ENCODE measurements at places on chromosomes 3 and 15.

GRCh38 chr3:72129501-72130094 is 344.6 kb upstream of the PROK2 start:
- DNase-seq, result no peak

GRCh38 chr3:67976663-67977062 is 322.3 kb upstream of the SUCLG2 start:
- no peak for DNase-seq

DNA sequence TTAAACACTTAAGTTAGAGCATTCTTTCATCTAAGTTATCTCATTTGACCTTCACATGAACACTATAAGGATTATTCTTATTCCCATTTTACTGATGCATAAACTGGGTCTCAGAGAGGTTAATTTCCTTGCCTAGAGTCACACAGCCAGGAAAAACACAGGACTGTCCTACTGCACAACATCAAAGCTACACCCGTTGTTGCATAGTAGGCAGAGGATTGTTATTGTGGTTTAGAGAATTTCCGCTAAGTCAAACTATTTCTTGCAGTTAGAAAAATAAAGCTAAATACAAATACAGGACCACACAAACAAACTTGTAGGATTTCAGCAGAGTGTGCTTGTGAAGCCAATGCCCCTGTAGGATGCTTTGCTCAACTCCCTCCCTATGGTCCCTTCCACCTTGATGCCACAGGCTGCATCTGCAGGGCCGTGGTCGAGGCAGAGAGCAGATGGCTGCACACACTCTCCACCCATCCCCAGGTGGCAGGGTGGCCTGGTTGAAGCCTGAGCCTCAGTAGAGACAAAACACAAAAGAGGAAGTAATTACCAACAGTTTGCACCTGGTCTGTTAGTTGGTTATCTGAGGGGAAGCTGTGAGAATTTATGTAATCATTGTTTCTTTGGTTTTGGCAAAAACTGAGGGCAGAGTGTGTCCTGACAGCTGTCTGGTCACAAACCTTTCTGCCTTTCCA is 41.1 kb upstream of the SKOR1 start:
- no peak for DNase-seq

- no peak for DNase-seq
Measured at GRCh38 chr3:4533489-4534443, 40.6 kb downstream of the ITPR1 start.

- no peak for DNase-seq
Measured at GRCh38 chr3:71611099-71611498, 27.6 kb upstream of the FOXP1 start.

DNA sequence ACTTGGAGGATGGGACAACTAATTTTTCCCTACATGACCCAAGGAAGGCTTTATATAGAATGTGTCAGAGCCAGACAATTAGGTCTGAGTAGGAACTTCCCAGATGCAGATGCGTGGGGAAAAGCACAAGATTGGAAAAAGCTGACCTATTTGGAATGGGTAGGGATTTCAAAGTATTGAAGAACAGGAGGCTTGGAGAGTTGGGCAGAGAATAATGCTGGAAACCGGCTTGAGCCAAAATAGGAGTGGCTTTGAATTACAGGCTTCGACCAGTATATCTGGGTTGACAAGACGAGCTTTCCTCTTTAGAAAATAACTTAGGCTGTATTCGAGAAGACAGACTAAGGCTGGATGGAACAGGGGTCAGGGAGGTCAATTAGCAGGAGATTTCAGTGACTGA is 181.1 kb downstream of the GBE1 start:
- DNase-seq, result no peak

- no peak for DNase-seq
Measured at GRCh38 chr3:170739410-170739809, 130.6 kb downstream of the RPL22L1 start.

- DNase-seq, result no peak
Measured at GRCh38 chr15:86506401-86506800, 426.7 kb downstream of the AGBL1 start.

GRCh38 chr3:118991775-118992174 is 42.9 kb downstream of the IGSF11 start:
- no peak for DNase-seq

DNA sequence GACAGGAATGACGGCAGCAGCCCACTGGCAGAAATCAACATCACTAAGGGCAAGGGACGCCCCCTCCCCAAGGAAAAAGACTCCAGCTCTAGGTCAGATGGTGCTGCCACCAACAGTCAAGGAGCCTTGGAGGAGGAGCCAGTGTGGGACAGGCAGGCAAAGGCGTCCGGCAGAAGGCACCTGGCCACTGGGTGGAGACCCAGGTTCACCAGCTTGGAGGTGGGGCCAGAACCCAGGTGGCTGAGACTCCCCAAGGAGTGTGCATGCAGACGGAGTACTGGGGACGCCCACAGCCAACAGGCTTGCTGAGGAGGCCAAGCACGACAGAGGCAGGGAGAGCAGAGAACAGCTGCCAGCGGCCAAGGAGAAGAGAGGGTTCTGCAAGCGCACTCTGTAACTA is 35.2 kb downstream of the PTPN23 start:
- DNase-seq, result no peak

DNA sequence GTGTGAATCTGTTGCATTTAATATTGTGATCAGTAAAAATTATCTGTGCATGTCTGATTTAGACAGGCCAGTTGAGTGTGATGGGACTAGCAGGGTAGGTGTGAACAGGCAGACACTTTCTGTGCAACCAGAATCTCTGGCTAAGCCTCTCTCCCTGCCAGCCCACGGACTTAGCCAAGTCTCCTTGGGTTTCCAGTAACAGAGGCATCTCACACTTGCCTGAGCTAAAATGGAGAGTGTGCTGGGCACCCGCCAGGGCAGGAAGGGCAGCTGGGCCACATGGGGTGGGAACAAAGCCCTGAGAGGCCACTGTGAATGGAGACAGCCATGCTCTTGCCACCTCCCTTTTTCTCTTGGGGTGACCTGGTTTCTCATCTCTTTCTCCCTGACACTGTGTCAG is 12.5 kb upstream of the RPS27L start:
- no peak for DNase-seq

- DNase-seq, result no peak
Measured at GRCh38 chr3:194067949-194068362, 68.0 kb upstream of the HES1 start.

GRCh38 chr3:113285226-113285625 is 73.9 kb downstream of the BOC start:
- DNase-seq, result no peak

DNA sequence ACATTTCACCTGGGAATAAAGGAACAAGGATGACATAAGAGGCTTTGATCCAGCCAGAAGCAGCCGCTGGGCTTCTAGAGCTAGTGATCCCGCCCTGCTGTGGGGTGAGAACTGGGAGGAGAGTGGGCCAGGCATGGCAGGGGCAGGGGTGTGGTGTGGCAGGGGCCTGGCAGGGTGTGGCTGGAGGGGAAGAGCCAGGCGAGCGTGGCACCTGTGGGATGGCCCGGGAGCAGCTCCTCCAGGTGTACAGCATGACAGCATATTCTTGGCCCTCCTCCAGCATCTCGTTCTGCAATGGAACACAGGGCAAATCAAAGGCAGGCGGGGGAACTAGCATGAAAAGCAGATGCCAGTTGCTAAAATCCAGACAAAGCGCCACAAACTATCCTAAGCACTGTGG is 35.5 kb downstream of the CYFIP1 start:
- peak; percentile 16 for DNase-seq

GRCh38 chr3:173685456-173685855 is 287.9 kb downstream of the NLGN1 start:
- DNase-seq, result no peak

DNA sequence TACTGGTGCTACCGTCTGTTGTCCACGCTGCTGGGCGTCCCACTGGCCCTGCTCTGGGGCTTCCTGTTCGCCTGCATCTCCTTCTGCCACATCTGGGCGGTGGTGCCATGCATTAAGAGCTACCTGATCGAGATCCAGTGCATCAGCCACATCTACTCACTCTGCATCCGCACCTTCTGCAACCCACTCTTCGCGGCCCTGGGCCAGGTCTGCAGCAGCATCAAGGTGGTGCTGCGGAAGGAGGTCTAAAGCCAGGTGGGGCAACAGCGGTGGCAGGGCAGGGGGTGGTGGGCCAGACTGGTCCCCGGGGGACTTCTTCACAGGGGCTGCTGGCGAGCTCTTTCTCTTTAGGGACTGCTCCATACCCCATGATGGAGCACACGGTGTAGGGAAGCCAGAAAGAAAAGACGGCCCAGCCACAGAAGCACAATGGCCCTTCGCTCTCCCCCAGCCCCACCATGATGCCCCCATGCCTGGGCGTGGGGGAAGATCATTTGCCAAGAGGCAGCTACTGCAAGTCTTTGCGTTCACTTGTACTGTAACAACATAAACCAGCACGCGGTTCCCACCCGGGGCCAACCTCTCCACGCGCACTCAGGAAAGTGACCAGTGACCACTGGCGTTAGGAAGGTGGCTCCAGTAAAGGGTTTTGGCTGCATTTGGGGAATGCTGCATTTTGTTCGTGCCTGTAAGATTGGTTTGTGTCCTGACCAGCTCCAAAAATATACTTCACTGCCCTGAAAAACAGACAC is 12.2 kb downstream of the CAV3 start:
- no peak for DNase-seq

- no peak for DNase-seq
Measured at GRCh38 chr3:152853196-152853595, 18.3 kb downstream of the P2RY1 start.

DNA sequence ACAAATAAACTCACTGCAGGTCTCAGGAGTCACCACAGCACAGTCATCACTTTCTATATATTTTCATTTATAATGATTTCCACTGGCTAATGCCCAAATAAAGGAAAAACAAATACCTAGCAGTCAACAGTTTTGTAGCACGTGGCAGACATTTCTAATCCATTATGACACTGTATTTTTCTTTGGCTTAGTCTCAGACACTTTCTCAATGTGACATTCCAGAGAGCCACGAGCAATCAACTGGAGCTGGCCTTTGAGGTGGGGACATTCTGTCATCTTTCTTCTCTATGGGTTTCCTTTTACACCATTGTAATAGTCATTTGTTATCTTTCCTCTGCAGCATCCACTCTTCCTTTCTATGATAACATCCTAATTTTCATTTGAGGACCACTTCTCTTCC is 119.7 kb downstream of the WNT5A start:
- no peak for DNase-seq

DNA sequence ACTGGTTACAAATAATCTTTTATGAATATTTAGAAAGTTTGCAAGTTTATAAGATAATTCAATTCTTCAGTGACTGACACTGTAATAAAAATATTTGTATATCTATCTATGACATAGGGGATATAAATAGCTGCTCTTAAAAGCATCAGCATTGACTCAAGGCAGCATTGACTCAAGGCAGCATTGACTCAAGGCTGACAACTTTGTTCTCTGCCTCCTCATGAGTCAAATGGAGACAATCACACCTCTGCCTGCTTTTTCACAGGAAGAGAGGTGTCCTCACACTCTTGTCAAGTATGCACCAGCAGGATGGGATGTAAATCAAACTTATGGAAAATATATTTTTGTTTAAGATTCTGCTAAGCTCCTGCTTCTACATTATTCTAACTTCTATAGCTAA is 1173.1 kb downstream of the NSUN3 start:
- no peak for DNase-seq

GRCh38 chr3:154135511-154136173 is 14.5 kb downstream of the ARHGEF26 start:
- DNase-seq, result no peak

DNA sequence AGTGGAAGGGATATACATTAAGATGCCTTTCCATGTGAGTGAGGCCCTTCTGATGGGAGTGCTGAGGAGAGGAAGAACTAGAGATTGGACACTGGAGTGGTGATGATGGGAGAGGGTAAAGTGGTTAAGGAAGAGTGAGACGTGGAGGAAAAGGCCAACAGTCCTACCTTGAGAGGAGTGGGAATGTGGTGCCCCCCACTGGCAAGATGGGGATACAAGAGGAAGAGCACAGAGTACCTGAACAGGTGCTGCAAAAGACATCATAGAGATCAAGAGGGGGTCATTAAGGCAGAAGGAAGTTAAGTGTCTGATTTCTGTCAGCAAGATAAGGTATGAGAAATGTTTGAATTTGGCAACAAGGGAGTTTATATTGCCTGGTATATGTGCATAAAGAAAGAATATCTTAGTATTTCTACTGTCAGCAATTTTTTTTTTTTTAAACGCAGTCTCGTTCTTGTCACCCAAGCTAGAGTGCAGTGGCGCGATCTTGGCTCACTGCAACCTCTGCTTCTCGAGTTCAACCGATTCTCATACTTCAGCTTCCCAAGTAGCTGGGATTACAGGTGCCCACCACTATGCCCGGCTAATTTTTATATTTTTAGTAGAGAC is 34.0 kb downstream of the ARIH2 start:
- DNase-seq, result no peak

DNA sequence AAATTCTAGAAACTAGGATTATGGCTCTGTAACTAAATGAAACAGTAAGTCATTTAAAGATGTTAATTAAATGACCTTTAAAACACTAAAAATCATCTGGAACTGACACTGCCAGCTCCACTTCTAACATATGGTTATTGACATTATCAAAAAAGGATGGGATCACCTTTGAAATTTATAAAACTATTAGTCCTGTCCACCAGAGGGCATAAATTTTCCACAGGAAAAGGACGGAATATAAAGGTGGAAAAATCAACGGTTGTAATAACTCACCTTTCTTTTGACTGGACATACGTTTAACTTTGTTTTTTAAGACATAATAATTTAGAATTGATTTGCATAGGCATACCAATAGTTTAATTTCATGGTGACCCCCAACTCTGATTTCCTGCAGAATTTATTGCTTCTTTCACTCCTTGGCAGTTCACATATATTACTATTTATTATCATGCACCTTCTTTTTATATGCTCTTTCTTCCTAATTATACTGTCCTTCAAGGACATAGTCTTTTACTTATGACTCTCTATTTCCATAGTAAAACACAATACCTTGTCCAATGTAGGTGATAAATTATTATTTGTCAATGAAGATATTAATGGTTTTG is 345.7 kb downstream of the CADM2 start:
- peak; percentile 13 for DNase-seq

GRCh38 chr15:45551676-45552075 is 29.1 kb upstream of the SLC30A4 start:
- no peak for DNase-seq

GRCh38 chr3:34444137-34444536 is 645.7 kb downstream of the PDCD6IP start:
- DNase-seq, result no peak

- no peak for DNase-seq
Measured at GRCh38 chr3:126530171-126531050, 6.5 kb downstream of the CHST13 start.

- no peak for DNase-seq
Measured at GRCh38 chr3:146468671-146469149, 651 bp downstream of the PLSCR2 start.

- no peak for DNase-seq
Measured at GRCh38 chr15:101148166-101148880, 103.5 kb downstream of the CHSY1 start.

DNA sequence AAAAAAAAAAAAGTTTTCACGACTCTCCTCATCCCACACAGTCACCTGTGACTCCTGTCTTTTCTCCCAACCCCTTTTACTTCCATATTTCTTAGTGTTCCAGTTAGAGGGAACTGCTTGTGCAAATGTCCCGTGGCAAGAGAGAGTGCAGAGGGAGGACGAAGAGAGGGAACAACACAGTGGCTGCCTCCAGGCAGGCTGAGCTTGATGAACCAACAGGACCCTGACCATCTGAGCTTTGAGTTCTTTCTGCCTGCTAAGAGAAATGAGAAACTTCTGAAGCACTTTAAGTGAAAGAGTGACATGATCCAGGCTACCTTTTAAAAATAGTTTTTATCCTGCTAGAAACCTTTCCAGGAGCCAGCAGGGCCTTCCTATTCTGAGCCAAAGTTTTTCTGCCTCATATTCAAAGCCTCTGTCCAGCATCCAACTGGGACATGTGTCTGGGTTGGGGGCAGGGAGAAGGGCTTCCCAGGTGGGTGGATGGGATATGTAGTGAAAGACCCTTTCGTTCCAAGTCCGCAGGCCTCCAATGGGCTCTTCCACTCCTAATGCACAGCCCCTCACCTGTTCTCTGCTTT is 239.9 kb downstream of the OPA1 start:
- DNase-seq, result no peak
